ENCODE measurements at places on chromosomes 11 and 22. TPM values are rescaled to one million over a fixed set of nuclear protein-coding genes. Genes with fewer than 3 reads are reported as not detected.

- H3K36me3 ChIP-seq, result no peaks in the 10 kb centered on the region
- H3K27ac ChIP-seq, result peak overlapping the region; percentile 84
- H3K4me1 ChIP-seq, result peaks cover 53% of the 10 kb centered on the region
Observed at GRCh38 chr11:71449596-71449995, 1.4 kb upstream of the DHCR7 start.

- peak; percentile 51 for DNase-seq
- no peaks in the 10 kb centered on the region for H3K4me1 ChIP-seq
- H3K36me3 ChIP-seq, result no peaks in the 10 kb centered on the region
- H3K4me3 ChIP-seq, result no peak overlapping the region
Observed at GRCh38 chr11:17634776-17635550, 84.4 kb upstream of the MYOD1 start.

- no peak overlapping the region for H3K4me3 ChIP-seq
- no peak for DNase-seq
- H3K27me3 ChIP-seq, result no peaks in the 10 kb centered on the region
- no peaks in the 10 kb centered on the region for H3K36me3 ChIP-seq
Observed at GRCh38 chr22:39470451-39471291, 13.9 kb downstream of the MGAT3 start.

DNA sequence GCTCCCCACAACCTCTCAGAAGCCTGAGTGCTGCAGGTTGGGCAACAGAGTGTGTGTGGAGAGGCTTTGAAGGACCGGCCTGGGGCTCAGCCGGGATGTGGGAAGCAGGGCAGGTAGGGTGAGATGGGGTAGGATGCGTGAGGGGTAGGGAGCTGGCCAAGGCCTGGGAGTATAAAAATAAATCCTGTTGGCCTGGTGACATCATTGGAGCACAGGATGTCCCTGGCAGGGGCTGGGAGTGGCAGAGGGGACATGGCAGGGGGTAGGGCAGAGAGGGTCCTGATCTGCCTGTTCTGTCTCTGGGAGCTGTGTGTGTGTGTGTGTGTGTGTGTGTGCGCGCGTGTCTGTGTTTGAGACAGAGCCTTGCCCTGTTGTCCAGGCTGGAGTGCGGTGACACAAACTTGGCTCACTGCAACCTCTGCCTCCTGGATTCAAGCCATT is 28.6 kb downstream of the TEF start:
- H3K4me3 ChIP-seq, result no peak overlapping the region
- H3K27ac ChIP-seq, result peak overlapping the region; percentile 97
- DNase-seq, result no peak

- no peak overlapping the region for H3K4me3 ChIP-seq
- H3K27ac ChIP-seq, result no peak overlapping the region
- DNase-seq, result peak; percentile 74
- H3K4me1 ChIP-seq, result peaks cover 39% of the 10 kb centered on the region
- peaks cover 25% of the 10 kb centered on the region for H3K36me3 ChIP-seq
Observed at GRCh38 chr11:76656050-76656531, 14.5 kb downstream of the LRRC32 start.

- peaks cover 6% of the 10 kb centered on the region for H3K4me1 ChIP-seq
- H3K27me3 ChIP-seq, result no peaks in the 10 kb centered on the region
- DNase-seq, result no peak
Observed at GRCh38 chr22:32877196-32877595, 75.7 kb downstream of the TIMP3 start.

DNA sequence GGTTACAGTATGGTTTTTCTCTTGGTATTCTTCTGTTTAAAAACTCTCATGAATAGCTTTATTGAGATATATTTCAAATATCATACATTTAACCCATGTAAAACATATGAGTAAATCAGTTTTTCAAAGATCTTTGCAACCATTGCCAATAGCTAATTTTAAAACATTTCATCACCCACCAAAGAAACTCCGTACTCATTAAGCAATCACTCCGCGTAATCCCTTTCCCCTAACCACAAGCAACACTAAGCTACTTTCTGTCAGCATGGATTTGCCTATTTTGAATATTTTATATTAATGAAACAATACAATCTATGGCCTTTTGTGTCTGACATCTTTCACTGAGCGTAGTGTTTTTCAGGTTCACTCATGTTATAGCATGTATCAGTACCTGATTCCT is 697.9 kb upstream of the ANO5 start:
- H3K4me1 ChIP-seq, result no peaks in the 10 kb centered on the region
- H3K4me3 ChIP-seq, result no peak overlapping the region
- no peak for DNase-seq
- H3K36me3 ChIP-seq, result no peaks in the 10 kb centered on the region

DNA sequence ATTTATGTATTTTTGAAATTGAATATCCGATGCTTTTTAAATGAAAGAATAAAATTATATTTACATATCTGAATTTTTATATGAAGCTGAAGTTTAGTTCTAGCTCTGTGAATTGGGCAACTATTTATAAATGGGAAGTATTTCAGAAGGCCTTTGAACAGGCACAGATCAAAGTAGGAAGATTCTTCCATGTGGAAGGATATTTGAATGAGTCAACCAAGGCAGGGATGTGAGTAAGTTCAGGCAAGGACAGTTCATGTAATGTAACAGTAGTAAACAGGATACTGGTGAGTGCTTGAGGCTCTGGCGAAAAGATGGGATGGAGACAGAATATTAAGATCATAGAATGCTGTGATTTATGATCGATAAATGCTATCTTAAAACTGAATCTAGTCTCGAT is 417.8 kb upstream of the CCDC179 start:
- no peaks in the 10 kb centered on the region for H3K4me1 ChIP-seq
- H3K4me3 ChIP-seq, result no peak overlapping the region

- H3K27me3 ChIP-seq, result peaks cover 5% of the 10 kb centered on the region
- no peaks in the 10 kb centered on the region for H3K4me1 ChIP-seq
- H3K27ac ChIP-seq, result no peak overlapping the region
- H3K36me3 ChIP-seq, result no peaks in the 10 kb centered on the region
- DNase-seq, result no peak
Observed at GRCh38 chr11:128879817-128880216, 11.3 kb upstream of the KCNJ5 start.

DNA sequence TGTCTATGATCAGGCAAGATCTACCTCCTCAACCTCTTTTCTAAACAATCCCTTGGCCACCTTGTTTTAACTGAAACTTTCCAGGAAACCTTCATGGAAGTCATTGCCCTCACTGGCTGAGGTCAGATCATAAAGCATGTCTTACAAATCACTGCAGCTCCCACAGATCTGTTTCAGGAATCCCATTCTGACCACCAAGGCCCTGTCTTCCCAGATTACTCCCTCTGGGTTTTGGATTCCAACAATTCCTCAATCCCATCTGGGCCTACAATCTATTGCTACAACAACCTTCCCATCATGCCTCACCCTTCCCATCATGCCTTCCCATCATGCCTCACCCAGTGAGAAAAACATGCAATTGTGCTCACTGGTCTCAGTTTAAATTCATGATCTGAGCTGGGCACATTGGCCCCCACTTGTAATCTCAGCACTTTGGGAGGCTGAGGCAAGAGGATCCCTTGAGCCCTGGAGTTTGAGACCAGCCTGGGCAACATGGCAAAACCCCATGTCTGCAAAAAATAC is 15.9 kb downstream of the ADAMTS15 start:
- H3K27ac ChIP-seq, result no peak overlapping the region
- H3K4me3 ChIP-seq, result no peak overlapping the region
- H3K36me3 ChIP-seq, result peaks cover 12% of the 10 kb centered on the region
- DNase-seq, result no peak
- no peaks in the 10 kb centered on the region for H3K4me1 ChIP-seq

DNA sequence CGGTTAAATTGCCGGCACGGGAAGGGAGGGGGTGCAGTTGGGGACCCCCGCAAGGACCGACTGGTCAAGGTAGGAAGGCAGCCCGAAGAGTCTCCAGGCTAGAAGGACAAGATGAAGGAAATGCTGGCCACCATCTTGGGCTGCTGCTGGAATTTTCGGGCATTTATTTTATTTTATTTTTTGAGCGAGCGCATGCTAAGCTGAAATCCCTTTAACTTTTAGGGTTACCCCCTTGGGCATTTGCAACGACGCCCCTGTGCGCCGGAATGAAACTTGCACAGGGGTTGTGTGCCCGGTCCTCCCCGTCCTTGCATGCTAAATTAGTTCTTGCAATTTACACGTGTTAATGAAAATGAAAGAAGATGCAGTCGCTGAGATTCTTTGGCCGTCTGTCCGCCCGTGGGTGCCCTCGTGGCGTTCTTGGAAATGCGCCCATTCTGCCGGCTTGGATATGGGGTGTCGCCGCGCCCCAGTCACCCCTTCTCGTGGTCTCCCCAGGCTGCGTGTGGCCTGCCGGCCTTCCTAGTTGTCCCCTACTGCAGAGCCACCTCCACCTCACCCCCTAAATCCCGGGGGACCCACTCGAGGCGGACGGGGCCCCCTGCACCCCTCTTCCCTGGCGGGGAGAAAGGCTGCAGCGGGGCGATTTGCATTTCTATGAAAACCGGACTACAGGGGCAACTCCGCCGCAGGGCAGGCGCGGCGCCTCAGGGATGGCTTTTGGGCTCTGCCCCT is 529 bp upstream of the CCND1 start:
- H3K27me3 ChIP-seq, result peaks cover 8% of the 10 kb centered on the region
- peaks cover 82% of the 10 kb centered on the region for H3K4me1 ChIP-seq
- peak overlapping the region; percentile 87 for H3K27ac ChIP-seq
- H3K4me3 ChIP-seq, result peak overlapping the region; percentile 97
- H3K36me3 ChIP-seq, result peaks cover 8% of the 10 kb centered on the region

- no peak overlapping the region for H3K27ac ChIP-seq
- peak; percentile 86 for DNase-seq
- H3K27me3 ChIP-seq, result no peaks in the 10 kb centered on the region
- no peaks in the 10 kb centered on the region for H3K36me3 ChIP-seq
- H3K4me1 ChIP-seq, result peaks cover 20% of the 10 kb centered on the region
Observed at GRCh38 chr11:44955015-44955738, 4.5 kb upstream of the TP53I11 start.

- peaks cover 20% of the 10 kb centered on the region for H3K4me1 ChIP-seq
- peak overlapping the region; percentile 50 for H3K27ac ChIP-seq
- no peaks in the 10 kb centered on the region for H3K36me3 ChIP-seq
- H3K4me3 ChIP-seq, result peak overlapping the region; percentile 53
Observed at GRCh38 chr11:68128682-68129327, 7.6 kb upstream of the CHKA start.

GRCh38 chr11:69138265-69138664 is 17.5 kb upstream of the SMIM38 start:
- no peak overlapping the region for H3K4me3 ChIP-seq
- H3K27me3 ChIP-seq, result no peaks in the 10 kb centered on the region
- H3K36me3 ChIP-seq, result no peaks in the 10 kb centered on the region
- no peaks in the 10 kb centered on the region for H3K4me1 ChIP-seq
- H3K27ac ChIP-seq, result no peak overlapping the region

Gene PITPNB
- total RNA-seq, result 34.7 TPM

Gene DDI1
- total RNA-seq, result not detected

Gene TNNI2
- total RNA-seq, result 35.4 TPM

Gene KDM4E
- total RNA-seq, result not detected

Gene TPBGL
- not detected for total RNA-seq

Gene LRRC56
- 2.4 TPM for total RNA-seq

Gene DSCAML1
- 0.21 TPM for total RNA-seq
